ENCODE measurements at places on chromosomes 6 and 20. TPM values are rescaled to one million over a fixed set of nuclear protein-coding genes. Genes with fewer than 3 reads are reported as not detected.

GRCh38 chr6:35669451-35670045, 19.2 kb downstream of the FKBP5 start:
- DNase-seq: no peak
- H3K36me3 ChIP-seq: no peaks in the 10 kb centered on the region
- no peak overlapping the region for H3K4me3 ChIP-seq
- no peak overlapping the region for H3K27ac ChIP-seq
- H3K27me3 ChIP-seq: no peaks in the 10 kb centered on the region

Gene ADGRG6
- total RNA-seq: 7.7 TPM

DNA sequence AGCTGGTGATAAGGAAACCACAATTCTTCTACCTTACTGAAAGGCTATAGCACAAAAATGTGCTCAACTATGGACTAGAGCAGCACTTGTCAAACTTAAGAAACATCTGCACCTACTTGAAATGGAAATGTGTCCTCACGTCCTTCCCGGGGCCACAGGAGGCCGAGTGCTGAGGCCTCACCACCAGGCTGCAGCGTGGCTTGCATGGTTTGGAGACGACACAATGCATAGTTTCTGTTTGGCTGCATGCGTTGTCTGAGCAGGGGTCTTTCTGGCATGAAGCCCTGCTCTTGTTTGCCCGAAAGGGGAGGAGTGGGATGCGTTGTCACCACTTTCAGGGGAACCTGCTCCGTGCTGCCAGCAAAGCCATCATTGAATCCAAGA, 228.8 kb downstream of the TTLL2 start:
- no peak overlapping the region for H3K4me3 ChIP-seq
- H3K27ac ChIP-seq: no peak overlapping the region
- no peaks in the 10 kb centered on the region for H3K27me3 ChIP-seq
- no peaks in the 10 kb centered on the region for H3K36me3 ChIP-seq
- DNase-seq: no peak

Gene GPR6
- not detected for total RNA-seq

Gene HLA-G
- total RNA-seq: 1.5 TPM

GRCh38 chr6:56335726-56336125, 88.3 kb upstream of the COL21A1 start:
- no peak overlapping the region for H3K4me3 ChIP-seq
- no peaks in the 10 kb centered on the region for H3K27me3 ChIP-seq
- H3K4me1 ChIP-seq: no peaks in the 10 kb centered on the region
- H3K36me3 ChIP-seq: no peaks in the 10 kb centered on the region
- no peak overlapping the region for H3K27ac ChIP-seq
- no peak for DNase-seq

DNA sequence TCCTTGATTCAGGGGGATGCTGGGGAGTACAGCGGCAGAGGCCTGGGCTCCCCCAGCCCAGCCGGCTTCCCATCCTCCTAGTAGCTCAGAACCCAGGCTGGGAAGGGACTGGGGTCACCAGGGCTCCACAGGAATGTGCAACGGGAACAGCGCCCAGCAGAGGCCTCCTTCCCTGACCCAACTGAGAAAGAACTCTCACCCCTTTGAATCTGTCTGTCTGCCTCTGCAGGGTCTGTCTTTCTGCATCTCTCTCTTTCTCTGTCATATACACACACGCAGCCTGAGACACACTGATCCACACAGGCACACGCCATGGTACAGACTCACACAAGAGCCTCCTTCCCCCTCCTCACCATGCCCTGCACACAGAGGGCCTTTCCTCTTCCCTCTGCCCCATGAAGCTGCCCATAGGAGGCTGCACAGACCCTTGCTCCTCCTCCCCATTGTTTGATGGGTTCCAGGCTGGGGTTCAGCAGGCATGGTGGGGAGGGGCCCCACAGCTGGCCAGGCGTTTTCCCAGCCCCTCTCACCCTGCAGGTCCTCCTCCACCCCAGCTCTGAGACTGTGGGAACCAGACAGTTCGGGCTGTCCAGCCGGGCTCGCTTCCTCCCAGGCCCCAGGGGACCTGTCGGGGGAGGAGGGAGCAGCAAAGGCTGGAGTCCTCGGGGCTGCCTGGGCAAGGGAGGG, 2.8 kb downstream of the FOXS1 start:
- peaks cover 21% of the 10 kb centered on the region for H3K4me1 ChIP-seq
- DNase-seq: peak; percentile 57
- no peak overlapping the region for H3K27ac ChIP-seq

Gene TSPO2
- not detected for total RNA-seq

GRCh38 chr6:128225612-128226011, 294.8 kb downstream of the PTPRK start:
- no peak for DNase-seq
- H3K36me3 ChIP-seq: no peaks in the 10 kb centered on the region
- no peak overlapping the region for H3K27ac ChIP-seq
- no peak overlapping the region for H3K4me3 ChIP-seq
- no peaks in the 10 kb centered on the region for H3K27me3 ChIP-seq
- H3K4me1 ChIP-seq: no peaks in the 10 kb centered on the region

Gene SEL1L2
- total RNA-seq: not detected

Gene TGM3
- total RNA-seq: not detected

- no peak for DNase-seq
- no peaks in the 10 kb centered on the region for H3K4me1 ChIP-seq
- H3K27ac ChIP-seq: no peak overlapping the region
- no peaks in the 10 kb centered on the region for H3K27me3 ChIP-seq
- H3K4me3 ChIP-seq: no peak overlapping the region
Measured at GRCh38 chr6:136087986-136088385, 162.1 kb downstream of the MTFR2 start.

Gene IYD
- total RNA-seq: not detected

- H3K4me3 ChIP-seq: no peak overlapping the region
- H3K4me1 ChIP-seq: peaks cover 38% of the 10 kb centered on the region
- no peak overlapping the region for H3K27ac ChIP-seq
- no peaks in the 10 kb centered on the region for H3K36me3 ChIP-seq
- H3K27me3 ChIP-seq: no peaks in the 10 kb centered on the region
Measured at GRCh38 chr20:53901064-53901463, 169.3 kb downstream of the BCAS1 start.

Gene PLCB1
- 20.6 TPM for total RNA-seq

Gene TGM2
- 1.0 TPM for total RNA-seq

DNA sequence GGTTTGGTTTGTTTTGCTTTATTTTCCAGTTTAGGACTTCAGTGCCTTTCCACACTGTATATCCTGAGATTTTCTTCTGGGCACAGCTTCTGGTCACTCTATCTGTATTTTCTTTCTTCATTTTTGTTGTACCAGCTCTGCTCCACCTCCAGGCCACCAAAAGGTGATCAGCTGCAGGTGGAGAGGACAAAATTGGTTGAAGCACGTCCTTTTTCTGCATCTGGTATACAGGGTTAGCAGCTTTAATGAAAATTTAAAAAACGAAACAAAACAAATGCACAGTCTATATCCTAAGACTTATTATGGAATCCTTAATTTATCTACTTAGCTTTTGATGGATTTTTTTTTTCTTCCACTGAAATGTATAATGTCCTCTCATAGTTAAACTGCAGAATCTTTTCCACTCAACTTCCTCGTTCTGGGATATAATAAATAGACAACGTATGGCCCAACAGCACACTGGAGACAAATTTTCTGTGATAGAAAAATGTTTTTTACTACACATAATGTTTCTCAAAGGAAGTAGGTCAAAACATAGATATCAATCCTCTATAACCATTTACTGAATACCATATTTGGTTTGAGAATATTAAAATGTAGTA, 10.7 kb upstream of the SOBP start:
- H3K27ac ChIP-seq: no peak overlapping the region
- 0 out of 2 replicates have a peak, but pooled peaks cover under 1% of the 10 kb centered on the region for H3K4me1 ChIP-seq
- H3K27me3 ChIP-seq: no peaks in the 10 kb centered on the region
- no peak overlapping the region for H3K4me3 ChIP-seq

Gene PRR18
- 0.08 TPM for total RNA-seq

GRCh38 chr6:28281288-28282064, at the start of gene PGBD1:
PGBD1 (plus strand) TSS chr6:28281572; CDS start chr6:28283814, 2,242 bp downstream.
- peaks cover 14% of the 10 kb centered on the region for H3K4me1 ChIP-seq
- DNase-seq: peak; percentile 93
- H3K4me3 ChIP-seq: peak within 1 kb of the TSS; percentile 97
- no peaks in the 10 kb centered on the region for H3K27me3 ChIP-seq

Gene UNC5CL
- total RNA-seq: 1.2 TPM

Gene CBFA2T2
- 14.7 TPM for total RNA-seq

Gene PLG
- total RNA-seq: not detected

Measured in GM23338 (cell line).